Fibroblast of the conjunctiva (primary cell): ENCODE measurements at places on chromosomes 6 and 20.

- no peak for DNase-seq
Measured at GRCh38 chr6:95923518-95923917, 92.3 kb upstream of the FUT9 start.

DNA sequence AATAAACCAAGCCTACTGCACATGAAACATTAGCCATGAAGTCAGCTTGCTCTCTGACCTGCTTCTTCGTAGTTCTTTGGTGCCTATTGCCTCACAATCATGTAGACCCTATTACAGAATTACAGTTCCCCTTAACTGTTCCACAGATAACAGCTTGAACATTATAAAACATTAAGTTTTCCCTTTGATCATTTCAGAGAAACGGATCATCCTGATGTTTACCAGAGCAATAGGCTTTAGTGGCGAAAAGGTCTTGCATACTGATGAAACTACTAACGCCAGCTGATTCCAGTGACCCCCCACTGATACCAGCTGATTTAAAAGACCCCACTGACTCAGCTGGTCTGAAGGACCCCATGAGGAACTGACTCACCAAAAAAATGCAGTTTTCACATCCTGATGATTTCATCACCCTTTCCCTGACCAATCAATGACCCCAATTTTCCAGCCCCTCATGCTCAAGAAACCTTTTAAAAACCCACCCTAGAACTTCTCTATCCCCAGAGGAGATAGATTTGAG lies 39.4 kb upstream of the MLIP start:
- no peak for DNase-seq

GRCh38 chr20:40717343-40717865 lies 28.4 kb upstream of the MAFB start:
- DNase-seq: no peak

GRCh38 chr6:135782546-135782945 lies 69.0 kb upstream of the PDE7B start:
- no peak for DNase-seq

DNA sequence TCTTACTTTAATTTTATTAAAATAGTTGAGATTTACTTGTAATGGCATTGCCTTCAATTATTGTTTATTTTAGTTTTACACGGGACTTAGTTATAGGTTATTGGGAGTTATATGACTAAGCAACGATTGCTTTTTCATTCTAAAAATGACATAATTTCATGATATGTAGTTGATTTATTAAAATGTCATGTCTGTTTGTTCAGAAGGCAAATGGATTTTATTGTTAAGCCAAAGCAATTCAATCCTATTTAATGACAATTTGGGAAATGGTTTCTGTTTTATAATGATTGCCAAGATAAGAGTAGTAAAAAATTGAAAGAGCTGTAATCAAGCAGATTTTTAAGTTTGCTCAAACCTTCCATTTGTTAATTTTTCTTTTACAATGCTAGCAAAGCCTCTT lies 74.7 kb downstream of the PHACTR2 start:
- DNase-seq: no peak

DNA sequence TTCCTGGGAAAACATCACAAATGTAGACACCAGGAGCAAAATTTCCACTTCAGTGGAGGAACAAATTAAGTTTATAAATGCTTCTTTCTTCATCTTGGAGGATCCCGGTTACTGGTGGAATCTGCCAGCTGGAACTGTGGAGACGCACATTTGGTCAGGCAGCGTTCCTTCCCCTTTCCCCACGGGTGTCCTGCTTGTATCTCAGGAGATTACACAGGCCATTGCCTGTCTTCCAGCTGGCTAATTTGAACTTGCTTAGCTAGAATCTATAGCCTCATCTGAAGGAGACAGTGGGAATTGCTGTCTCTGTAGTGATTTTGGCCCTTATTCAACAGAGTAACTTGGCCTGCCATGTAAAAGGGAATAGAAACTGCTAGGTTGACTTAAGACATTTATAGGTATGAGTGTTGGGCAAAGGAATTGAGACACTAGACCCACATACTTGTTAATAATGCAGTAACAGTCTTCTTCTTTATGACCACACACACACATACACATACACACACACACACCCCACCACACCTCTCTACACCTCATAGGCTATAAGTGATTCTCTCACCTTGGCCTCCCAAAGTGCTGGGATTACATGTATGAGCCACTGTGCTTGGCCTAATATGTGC lies 34.4 kb downstream of the TSBP1 start:
- no peak for DNase-seq

- DNase-seq: no peak
Measured at GRCh38 chr20:1212023-1212422, 8.8 kb downstream of the C20orf202 start.

DNA sequence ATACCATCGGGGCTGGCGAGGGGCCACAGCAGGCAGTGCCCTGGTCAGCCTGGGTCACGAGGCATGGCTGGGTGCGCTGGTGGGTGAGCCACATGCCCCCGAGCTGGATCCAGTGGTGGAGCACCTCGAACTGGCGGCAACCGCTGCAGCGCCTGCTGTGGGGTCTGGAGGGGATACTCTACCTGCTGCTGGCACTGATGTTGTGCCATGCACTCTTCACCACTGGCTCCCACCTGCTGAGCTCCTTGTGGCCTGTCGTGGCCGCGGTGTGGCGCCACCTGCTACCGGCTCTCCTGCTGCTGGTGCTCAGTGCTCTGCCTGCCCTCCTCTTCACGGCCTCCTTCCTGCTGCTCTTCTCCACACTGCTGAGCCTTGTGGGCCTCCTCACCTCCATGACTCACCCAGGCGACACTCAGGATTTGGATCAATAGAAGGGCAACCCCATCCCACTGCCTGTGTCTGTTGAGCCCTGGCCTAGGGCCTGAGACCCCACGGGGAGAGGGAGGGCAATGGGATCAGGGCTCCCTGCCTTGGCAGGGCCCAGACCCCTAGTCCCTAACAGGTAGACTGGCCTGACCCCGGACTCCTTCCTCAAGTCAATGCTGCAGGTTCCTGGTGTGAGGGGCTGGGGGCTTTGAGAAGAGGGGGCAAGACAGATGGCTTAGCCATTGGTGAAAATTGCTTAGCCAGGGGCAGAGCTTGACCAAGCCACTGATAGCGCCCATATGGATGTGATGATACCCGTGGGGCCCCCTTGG lies 598 bp downstream of the TMEM239 start:
- DNase-seq: no peak
